ENCODE measurements at places on chromosomes 4 and X.

DNA sequence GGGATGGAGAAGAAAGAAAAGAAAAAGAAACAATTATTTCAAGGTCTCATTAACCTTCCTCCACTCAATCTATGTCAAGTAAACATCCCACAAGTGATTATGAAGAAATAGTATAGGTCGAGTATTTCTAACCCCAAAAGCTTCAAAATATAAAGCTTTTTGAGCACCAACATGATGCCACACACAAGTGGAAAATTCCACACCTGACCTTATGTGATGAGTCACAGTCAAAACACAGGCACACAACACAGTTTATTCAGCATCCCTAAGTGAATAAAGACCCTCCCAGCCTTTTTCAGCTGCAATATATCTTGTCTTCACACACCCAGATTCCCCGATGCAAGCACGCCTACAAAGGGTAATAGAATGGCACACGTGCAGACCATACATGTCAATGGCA lies 51.7 kb upstream of the VEGFC start:
- no peak for DNase-seq

DNA sequence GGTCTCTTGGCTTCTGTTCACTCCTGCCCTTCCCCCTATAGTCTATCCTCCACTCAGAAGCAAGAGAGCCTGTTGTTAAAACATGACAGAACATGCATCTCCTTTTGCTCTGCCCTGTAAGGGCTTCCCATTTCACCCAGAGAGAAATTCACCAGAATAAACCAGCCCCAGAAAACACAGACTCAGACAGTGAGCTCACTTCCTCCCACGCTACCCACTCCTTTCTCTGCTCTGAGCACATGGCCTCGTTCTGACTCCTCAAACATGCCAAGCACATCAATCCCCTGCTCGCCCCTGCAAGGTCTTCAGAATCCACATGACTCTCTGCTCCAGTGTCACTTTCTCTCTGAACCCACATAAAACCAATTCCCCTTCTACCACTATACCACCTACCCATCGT lies 50.4 kb downstream of the MID1 start:
- DNase-seq, result no peak

DNA sequence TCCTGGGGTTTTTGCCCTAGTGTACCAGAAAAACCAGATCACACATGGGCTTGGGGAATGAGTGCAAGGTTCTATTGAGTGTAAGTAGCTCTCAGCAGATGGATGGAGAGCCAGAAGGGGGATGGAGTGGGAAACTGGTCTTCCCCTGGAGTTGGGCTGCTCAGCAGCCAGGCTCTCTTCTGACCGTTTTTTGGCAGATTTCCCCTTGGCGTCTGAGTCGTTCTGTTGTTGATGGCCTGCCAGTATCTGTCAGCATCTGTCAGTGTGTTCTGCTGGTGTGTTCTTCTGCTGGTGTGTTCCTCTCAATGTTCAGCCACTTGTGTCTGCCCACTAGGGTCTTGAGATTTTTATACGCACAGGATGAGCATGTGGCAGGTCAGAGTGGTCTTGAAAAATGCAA lies 633.9 kb upstream of the CPEB2 start:
- no peak for DNase-seq

DNA sequence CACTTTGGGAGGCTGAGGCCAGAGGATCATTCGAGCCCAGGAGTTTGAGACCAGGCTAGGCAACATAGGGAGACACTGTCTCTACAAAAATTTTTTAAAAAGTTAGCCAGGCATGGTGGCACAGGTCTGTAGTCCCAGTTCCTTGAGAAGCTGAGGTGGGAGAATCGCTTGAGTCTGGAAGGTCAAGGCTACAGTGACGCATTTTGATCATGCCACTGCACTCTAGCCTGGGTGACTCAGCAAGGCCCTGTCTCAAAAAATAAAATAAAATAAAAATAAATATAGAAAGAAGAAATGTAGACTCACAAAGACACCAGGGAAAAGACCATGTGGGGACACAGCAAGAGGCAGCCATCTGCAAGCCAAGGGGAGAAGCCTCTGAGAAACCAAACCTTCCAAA lies 42.3 kb upstream of the SLC7A3 start:
- DNase-seq, result no peak

Measured in Kasumi-1 (cell line).